ENCODE measurements at places on chromosomes 12 and 14. TPM values are rescaled to one million over a fixed set of nuclear protein-coding genes. Genes with fewer than 3 reads are reported as not detected.

TMPRSS12 gene
- total RNA-seq: not detected

TOMM20L gene
- total RNA-seq: not detected

LRRK2 gene
- 12.3 TPM for total RNA-seq

NGB gene
- not detected for total RNA-seq

SLC2A14 gene
- 0.13 TPM for total RNA-seq

NPFF gene
- not detected for total RNA-seq

GLI1 gene
- 0.76 TPM for total RNA-seq

EEF1AKMT3 gene
- 10.7 TPM for total RNA-seq

RGS6 gene
- total RNA-seq: not detected

FOXN4 gene
- not detected for total RNA-seq

MIPOL1 gene
- total RNA-seq: 16.3 TPM

ENDOU gene
- total RNA-seq: 0.40 TPM

PRB2 gene
- not detected for total RNA-seq

ZBTB42 gene
- total RNA-seq: 5.8 TPM

ACOT4 gene
- total RNA-seq: 0.98 TPM

RALGAPA1 gene
- total RNA-seq: 34.4 TPM

PAX9 gene
- 0.52 TPM for total RNA-seq

RERG gene
- total RNA-seq: 0.65 TPM

RTRAF gene
- 173 TPM for total RNA-seq

OAS1 gene
- total RNA-seq: 1.2 TPM

STXBP6 gene
- 1.7 TPM for total RNA-seq

TMEM119 gene
- 3.9 TPM for total RNA-seq

TSPAN8 gene
- total RNA-seq: 108 TPM

CIDEB gene
- 1.6 TPM for total RNA-seq

CHGA gene
- total RNA-seq: not detected

EML5 gene
- total RNA-seq: 0.13 TPM

DHH gene
- 0.07 TPM for total RNA-seq

A2M gene
- 4.2 TPM for total RNA-seq

PLBD2 gene
- 132 TPM for total RNA-seq

SMCO2 gene
- 0.40 TPM for total RNA-seq

SLC5A8 gene
- total RNA-seq: not detected

TEX22 gene
- total RNA-seq: 0.17 TPM

IAPP gene
- 0.10 TPM for total RNA-seq
